Activated CD8-positive, alpha-beta memory T cell treated with anti-CD3 and anti-CD28 coated beads for 24 hours (primary cell): ENCODE measurements at places on chromosomes 6 and 20.

DNA sequence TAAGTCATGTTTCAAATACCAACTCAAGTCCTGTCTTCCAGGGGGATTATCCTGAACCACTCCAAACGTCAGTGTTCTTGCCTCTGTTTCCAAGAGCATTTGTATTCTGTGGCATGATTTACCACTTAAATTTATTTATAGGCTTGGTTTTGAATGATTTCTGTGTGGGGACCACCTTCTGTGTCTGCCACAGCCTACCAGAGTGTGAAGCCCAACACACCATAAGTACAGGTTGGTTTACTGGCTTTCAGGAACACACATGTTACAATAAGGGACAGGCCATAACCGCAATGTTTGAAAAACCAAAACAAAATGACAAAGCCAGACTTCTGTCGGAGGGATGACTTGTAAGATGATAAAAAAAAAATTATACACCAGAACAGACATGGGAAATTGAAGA is 56.5 kb upstream of the MAP3K7 start:
- no peak for DNase-seq

- no peak for DNase-seq
These were observed 34.6 kb downstream of the FBXO5 start for GRCh38 chr6:152948150-152948768.

DNA sequence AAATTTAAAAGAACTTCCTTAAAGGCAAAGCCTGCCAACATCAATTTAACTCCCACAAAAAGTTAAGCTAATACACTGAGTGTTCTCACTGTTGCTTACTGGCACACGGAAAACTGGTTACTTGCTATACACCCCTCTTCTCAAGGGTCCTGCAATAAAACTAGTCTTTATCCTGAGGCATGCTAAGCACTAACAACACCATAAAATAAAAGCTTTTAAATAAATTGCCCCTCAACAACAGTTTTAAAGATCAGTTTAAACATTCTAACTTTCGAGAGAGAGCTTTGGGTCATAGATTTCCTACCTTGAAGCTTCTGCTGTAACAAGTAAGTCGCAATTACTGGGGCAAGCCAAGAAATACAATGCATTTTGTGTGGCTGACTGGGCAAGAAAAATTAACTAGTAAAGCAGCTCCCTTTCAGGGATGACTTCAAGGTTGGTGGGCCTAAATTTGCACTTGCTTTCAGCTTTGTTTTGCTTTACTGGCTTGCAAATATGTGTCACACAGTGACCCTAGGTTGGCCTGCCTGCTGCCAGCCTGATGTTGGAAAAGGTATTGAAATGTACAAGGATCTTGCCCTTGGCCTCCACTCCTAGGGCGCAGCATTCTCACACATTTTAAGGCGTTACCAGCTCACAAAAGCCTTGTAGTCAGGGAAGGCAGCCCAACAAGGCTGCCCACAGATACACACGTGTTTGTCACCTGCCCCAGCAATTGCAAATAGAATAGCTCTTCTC is 4.0 kb upstream of the HEY2 start:
- no peak for DNase-seq

DNA sequence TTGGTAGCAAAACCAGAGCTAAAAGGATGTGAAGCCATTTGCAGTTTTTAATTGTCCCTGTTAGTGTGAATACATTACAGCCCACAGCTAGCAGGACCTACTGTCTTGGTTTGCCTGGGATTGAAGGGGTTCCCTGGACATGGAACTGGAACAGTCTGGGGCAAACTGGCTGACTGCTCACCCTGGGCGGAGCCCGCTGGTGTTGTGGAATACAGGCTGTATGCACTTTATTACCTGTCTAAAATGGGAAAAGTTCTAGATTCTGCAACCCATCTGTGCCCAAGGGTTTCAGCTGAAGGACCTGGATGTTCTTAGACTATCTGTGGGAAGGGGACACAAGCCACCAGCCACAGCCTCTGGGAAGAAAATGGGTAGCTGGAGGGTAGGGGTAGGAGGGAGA is 12.2 kb upstream of the CDKN1A start:
- no peak for DNase-seq

DNA sequence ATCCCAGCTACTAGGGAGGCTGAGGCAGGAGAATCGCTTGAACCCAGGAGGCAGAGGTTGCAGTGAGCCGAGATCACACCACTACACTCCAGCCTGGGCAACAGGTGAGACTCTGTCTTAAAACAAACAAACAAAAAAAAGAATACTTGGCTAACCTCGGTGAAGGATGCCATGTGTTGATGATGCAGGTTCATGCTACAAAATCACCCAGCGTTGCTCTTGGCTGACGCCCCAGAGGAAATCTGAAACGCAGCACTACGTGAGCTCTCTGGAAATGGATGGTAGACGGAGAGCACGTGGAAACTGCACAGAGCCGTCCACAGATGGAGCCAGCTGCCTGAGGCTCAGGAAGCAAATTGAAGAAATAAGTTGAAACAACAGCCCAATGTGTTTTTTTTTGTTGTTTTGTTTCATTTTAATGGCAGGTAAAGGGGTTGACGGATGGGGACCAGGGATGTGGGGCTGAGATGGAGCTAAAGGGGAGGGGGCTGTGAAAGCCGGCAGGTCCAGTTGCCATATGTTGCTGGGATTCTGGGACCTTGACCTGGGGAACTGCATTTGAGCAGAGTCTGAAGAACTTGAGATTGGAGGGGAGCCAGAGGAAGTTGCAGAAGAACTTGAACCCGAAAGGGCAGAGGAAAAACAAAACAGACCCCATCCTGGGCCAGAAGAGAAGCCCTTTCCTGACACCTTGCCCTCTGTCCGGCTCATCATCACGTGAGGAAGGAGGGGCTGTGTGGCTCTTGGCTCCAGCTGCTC is 12.8 kb upstream of the MANBAL start:
- DNase-seq: no peak

- DNase-seq: no peak
These were observed 11.2 kb downstream of the SLC22A1 start for GRCh38 chr6:160132776-160133338.

- no peak for DNase-seq
These were observed 108.5 kb downstream of the TSHZ2 start for GRCh38 chr20:53080687-53080962.

GRCh38 chr6:148514091-148514845 is 171.6 kb downstream of the SASH1 start:
- no peak for DNase-seq

DNA sequence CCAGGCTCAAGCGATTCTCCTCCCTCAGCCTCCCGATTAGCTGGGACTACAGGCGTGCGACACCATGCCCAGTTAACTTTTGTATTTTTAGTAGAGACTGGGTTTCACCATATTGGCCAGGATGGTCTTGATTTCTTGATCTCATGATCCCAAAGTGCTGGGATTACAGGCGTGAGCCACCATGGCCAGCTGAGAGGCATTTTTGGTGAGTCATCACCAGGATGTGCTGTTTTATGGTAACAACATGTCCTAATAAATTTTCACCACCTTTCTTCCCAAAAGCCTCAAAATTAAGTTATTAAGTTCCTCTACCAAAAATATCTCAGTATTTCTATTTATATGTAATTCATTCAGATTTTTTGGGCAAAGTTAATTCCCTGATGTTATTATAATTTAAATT is 53.5 kb downstream of the COL21A1 start:
- DNase-seq: no peak

DNA sequence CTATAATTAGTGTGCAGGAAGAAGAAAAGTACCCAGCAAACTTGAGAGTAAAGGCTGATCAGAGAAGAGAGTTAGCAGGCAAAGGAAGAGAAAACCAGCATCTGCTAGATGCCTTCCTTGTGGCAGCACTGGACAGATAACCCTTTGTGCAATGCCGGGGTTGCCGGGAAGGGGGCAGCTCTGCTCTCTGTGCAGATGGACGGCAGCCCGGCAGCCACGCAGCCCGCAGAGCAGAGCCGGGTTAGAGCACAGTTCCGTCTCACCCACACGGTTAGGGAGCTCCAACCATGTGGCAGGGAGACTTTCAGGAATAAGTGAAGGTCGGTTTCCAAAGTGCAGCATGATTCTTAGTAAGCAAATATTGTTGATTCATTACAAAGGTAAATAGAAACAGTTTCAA is 80.0 kb upstream of the RPS6KA2 start:
- peak; percentile 47 for DNase-seq

- DNase-seq: peak; percentile 64
These were observed 92.7 kb downstream of the IRF4 start for GRCh38 chr6:484086-484745.

GRCh38 chr6:82240186-82240585 is 7.4 kb downstream of the IBTK start:
- no peak for DNase-seq

DNA sequence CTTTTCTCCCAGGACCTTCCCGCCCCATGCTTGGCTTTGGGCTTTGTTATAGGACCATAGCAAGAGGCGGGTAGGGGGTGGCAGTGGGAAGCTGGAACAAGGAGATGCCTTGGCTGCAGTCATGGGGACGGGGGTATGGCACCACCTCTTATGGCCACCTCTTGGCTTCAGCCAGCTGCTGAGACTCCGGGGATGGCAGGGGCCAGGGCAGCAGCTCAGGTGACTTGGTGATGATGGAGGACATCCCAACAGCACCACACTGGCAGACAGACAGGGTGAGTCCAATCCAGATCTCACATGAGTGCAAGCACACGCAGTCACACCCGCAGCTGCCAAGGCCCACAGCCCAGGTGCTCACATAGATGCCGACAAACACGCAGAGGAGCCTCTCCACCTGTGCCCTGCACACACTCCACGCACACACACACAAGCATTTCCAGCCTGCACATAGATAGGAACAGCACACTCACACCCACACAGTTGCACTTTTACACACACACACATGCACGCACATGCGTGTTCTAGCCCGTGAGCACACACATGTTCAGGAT is 6.2 kb downstream of the NOL4L start:
- no peak for DNase-seq

DNA sequence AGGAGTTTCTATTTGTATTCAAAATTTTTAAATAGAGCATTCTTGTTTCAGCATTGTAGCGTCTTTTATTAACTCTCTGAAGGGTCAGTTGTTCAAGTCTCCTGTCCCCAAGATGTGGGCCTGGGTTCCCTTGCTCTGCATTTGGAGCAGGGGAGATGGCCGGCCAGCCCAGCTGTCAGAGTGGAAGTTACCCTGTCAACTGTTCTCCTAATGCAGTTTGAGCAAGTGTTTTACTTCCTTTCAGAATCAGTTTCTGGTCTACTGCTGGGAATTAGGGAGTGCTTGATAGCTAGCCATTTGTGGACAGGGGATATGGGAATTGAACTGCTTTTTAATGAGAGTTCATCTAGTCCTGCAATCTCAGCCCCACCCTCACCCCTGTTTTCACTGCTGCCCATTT is 116.6 kb downstream of the QKI start:
- DNase-seq: no peak

- DNase-seq: no peak
These were observed 136.7 kb downstream of the MAP3K4 start for GRCh38 chr6:161128230-161128629.

- no peak for DNase-seq
These were observed 40.3 kb downstream of the MTHFD1L start for GRCh38 chr6:150905769-150906168.

- no peak for DNase-seq
These were observed 33.9 kb downstream of the TXLNB start for GRCh38 chr6:139257821-139258398.

- no peak for DNase-seq
These were observed 156.1 kb upstream of the NOX3 start for GRCh38 chr6:155611742-155612141.

GRCh38 chr6:166589786-166590574 is 3.5 kb upstream of the RAMACL start:
- DNase-seq: peak; percentile 13

DNA sequence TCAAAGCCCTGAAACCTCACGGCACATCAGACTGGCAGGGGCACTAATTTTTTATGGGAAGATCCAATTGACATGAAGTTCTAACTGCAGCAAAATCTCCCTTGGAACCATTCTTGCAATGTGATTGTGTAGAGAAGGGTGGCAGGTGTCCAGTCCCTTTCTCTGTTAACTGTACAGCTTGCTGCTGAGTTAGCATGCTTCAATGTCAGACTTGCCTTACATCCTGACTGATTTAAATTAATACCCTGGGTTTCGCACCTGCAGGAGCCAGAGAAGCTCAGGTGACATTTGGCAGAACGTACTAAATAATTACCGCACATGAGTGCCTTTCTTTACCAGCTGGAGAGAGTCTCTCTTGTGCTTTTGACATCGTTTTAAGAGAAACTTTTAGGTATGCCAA is 123.0 kb downstream of the DOK5 start:
- no peak for DNase-seq

DNA sequence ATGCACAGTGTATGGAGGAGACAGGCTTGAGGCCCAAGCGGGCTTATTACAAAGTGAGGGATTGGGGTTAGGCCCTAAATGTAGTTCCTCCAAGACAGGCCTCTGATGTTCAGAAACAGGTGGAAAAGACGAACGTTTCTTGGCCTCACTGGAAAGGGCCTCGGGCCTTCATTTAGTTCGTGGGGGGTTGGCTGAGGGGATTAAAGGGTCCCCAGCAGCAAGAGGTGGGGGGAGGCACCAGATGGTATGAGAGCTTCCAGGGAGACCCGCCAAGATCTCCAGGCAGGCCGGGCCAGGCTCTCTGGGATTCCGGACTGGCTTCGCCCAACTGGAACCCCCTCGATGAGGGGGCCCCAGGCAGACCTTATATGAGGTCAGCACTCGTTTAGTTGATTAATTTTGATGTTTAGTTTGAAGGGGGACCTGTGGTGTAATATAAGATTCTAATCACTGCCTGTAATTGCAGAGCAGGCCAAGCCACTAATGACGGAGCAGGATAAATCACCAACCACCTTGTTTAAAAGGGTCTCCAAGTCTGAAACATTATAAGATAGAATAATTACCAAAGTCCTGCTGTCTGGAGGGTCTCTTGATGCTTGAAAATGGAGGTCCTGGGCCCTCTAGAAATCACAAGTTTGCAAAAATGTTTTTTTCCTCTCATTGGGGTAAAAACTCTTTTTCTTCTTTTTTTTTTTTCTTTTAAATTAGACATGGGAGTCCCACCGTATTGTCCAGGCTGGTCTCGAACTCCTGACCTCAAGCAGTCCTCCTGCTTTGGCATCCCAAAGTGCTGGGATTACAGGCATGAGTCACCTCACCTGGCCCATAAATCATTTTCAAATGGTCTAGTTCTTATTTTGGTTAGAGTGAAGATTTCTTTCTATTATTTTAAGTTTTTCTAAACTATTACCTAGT is 2.2 kb downstream of the HMGA1 start:
- no peak for DNase-seq

- no peak for DNase-seq
These were observed 252.4 kb downstream of the GMDS start for GRCh38 chr6:1993042-1993441.

GRCh38 chr6:143262859-143263258 is 187.6 kb downstream of the ADAT2 start:
- no peak for DNase-seq

- no peak for DNase-seq
These were observed 70.4 kb downstream of the GCNT2 start for GRCh38 chr6:10591422-10592160.

- DNase-seq: peak; percentile 7
These were observed 139.7 kb downstream of the SYNDIG1 start for GRCh38 chr20:24608926-24609667.

- no peak for DNase-seq
These were observed 323.4 kb downstream of the BTBD3 start for GRCh38 chr20:12241065-12241464.
